ENCODE measurements at places on chromosomes 7 and 10.

GRCh38 chr10:33353334-33353733 lies 18.9 kb upstream of the NRP1 start:
- DNase-seq = no peak

- peak; percentile 31 for DNase-seq
Measured at GRCh38 chr10:76946270-76946669, 691.3 kb downstream of the KCNMA1 start.

DNA sequence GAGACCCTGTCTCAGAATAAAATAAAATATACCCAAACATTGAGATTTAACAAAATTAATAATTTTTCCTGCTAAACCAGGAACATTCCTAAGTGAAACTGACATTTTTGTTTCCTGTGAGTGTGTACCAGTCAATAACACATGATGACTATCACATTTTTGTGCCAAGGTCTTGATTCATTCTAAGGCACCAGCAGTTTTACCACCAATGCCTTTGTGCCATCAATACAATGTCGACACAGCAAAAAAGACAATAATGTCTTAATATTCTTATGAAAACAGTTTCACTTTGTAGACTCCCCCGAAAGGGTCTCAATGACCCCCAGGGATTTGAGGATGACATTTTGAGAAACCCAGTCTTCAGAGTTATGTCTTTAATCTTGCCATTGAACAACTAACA lies 7.2 kb upstream of the CADPS2 start:
- no peak for DNase-seq

- no peak for DNase-seq
Measured at GRCh38 chr7:75055155-75055554, 18.4 kb downstream of the RCC1L start.

- DNase-seq = no peak
Measured at GRCh38 chr7:111388912-111389311, 173.4 kb downstream of the IMMP2L start.

DNA sequence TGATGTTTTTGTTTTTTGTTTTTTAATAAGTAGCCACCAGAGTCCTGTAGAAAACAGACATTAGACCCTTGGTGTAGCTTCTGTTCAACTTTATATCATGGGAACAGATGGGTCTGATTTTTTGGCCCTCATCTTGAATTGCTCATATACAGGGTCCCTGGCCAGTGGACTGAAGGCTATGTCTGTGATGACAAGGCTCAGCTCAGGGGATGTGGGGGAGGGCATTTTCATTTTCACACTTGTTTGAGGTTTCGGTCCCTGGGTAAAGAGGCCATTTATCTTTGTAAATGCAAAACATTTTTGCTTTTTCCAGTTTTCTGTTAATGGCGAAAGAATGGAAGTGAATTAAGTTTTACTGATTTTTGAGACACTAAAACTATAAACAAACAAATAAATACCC lies 257.6 kb upstream of the PHYHIPL start:
- DNase-seq = no peak

- no peak for DNase-seq
Measured at GRCh38 chr7:133275446-133276095, 22.7 kb downstream of the EXOC4 start.

DNA sequence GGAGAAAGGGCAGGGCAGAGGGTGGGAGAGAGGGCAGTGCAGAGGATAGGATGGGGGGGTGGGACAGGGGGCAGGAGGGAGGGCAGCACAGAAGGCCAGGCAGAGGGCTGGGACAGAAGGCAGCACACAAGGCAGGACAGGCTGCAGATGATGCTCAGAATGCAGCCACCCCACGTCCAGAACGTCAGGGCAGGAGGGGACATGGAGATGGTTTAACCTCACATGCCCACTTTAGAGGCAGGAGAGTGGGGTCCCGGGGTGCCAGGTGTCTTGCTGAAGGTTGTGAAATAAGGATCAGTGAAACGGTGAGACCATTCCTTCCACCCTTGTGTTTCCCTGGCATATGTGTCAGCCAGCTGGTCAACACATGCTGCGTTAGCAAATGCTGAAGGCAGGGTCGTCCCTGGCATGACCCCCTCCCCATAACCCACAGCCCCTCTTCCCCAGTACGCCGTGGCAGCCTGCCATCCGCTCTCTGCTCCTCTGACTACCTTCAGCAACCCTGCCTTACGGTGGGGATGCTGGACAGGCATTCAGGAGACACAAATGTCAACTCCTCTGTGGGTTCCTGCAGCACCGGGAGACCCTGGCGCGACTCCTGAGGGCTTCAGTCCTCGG lies 592.1 kb downstream of the DNAJB6 start:
- no peak for DNase-seq

- DNase-seq = no peak
Measured at GRCh38 chr7:123271231-123271630, 71.5 kb upstream of the SLC13A1 start.

- DNase-seq = no peak
Measured at GRCh38 chr7:111806232-111806631, 243.9 kb upstream of the IMMP2L start.

DNA sequence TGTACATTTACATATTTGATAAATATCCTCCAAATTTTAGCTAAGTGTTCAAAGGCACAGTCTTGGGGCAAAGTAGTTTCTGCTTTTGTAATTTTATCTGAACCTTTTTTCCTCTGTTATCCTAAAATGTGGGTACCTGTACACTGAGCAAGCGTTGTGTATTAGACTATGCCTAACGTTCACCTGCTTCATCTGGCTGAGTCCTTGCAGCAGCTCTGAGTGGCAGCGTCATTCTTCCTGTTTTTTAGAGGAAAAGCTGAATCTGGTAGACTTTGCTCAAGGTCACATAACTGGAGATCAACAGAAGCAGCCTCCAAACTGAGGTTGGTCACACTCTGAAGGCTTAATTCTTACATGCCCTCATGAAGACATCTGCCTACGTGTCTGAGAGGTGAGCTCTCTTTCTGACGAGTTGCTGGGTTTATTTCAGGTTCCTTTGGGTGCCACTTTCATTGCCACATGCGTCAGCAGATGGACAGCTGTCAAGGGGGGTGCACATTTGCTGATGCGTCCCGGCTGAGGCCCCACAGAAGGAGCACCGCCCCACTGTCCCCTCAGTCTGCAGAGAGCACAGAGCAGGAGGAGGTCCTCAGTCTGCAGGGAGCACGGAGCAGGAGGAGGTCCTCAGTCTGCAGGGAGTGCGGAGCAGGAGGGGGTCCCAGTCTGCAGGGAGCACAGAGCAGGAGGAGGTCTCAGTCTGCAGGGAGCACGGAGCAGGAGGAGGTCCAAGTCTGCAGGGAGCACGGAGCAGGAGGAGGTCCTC lies 406.5 kb upstream of the SHH start:
- DNase-seq = no peak

DNA sequence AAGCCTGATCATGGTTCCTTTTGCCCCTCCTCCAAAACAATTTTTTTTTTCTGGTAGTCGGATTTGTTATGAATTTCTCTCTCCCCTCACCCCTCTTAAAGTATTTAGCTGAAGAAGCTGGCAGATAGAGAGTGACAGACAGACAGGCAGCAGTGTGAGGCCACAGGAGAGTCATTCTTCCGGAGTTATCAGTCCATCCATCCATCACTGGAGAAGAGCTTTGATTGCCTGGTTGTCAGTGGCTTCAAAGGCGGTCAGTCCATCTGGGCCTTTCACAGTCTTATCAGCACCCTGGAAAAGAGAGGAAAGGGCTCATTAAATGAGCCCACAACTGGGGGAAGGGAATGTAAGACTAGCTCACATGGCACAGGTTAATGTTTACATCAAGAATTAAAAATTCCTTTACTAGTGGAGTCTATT lies 47.4 kb downstream of the MTPN start:
- DNase-seq = no peak

GRCh38 chr7:131284702-131285419 lies 42.8 kb upstream of the MKLN1 start:
- DNase-seq = no peak

- no peak for DNase-seq
Measured at GRCh38 chr7:37432281-37432920, 16.3 kb downstream of the ELMO1 start.

Data from ELR (cell line).